ENCODE measurements at places on chromosomes 7 and 10.
A peak's percentile ranks its signal among the peaks of the same experiment; 100 is the strongest.

DNA sequence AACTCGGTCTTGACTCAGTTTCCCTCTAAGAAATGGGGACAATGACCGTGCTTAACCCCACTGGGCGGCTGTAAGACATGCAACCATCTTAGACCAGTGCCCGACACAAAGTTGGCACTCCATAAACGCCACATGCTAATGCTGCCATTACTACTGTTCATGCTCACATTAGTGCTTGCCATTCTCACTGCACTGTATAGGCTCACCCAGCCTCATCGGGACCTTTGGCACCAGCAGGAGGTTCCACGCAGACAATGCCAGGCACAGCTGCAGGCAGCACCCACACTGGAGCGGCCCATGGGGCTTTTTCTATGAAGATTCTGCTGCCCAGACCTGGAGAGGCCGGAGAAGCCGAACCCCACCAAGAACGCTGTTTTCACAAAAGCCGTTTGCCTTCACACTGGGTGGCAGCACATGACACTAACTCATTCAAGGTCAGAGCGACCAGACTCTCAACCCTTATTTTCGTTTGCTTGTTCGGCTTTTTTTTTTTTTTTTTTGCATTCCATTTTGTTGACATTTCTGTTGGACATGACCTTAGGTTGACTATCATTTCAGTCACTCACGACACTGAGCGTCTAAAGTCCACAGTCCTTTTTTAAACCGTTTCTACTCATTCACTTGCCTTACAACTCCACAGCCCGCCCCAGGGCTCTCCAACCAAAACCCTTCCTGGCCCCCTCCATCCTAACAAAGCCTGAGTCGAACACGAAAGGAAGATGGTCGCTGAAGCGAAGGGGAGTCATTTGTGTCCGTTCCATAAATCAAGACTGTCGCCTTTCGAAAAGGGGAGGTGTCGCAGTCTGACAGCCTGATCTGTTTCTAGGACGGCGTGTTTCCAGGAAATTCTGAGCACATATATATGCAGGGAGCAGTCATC lies 124.4 kb upstream of the RNF32 start:
- no peak for DNase-seq

DNA sequence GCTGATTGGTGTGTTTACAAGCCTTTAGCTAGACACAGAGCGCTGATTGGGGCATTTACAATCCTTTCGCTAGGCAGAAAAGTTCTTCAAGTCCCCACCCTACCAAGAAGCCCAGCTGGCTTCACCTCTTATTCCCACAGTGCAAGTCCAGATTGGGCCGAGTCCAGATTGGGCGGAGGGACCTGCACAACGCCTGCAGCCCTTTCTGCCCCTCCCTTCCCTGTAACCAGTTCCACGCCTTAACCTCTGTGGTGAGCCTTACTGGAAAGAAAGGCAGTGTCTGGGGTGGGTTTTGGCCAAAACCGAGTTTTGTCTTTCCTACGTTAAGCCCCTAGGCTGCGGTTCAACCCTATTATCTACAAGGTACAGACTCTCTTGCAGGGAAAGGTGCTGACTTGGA lies 268.7 kb downstream of the ZEB1 start:
- DNase-seq = no peak

DNA sequence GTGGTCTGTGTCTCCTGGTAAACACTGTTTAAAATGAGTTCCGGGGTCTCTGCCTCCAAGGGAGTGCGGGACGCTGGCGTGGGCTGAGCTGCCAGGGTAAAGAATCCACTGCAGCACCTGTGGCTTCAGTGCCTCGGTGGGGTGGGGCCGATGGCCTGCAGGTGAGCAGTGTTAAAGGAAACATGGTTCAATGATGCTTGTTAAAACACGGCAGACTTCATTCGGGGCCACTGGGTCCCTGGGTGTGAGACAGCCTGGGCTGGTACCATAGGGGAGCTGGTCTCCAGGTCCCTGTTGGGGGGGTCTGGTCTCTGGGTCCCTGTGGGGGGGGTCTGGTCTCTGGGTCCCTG lies 24.9 kb upstream of the KNDC1 start:
- DNase-seq = no peak

- no peak for DNase-seq
Observed at GRCh38 chr7:20172736-20173334, 44.3 kb downstream of the MACC1 start.

- no peak for DNase-seq
Observed at GRCh38 chr7:157522954-157523353, 186.2 kb downstream of the DNAJB6 start.

DNA sequence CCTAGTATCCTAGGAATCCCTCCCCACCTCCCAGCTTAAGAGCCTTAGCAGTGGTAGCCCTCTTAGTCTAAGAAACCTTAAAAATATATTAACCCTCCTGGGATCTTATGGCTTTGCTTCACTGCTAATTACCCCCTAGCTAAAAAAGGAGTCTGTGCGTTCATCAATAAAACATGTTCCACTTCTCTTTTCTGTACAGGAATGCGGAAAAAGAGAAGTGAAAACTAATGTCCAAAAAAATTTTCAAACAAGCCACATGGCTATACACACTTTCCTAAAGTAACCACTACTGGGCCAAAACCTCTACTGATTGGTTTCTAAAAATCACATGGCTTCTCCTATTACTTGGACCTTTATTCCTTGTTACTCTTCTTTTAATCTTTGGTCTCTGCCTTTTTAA lies 667.1 kb upstream of the LRRTM3 start:
- no peak for DNase-seq

DNA sequence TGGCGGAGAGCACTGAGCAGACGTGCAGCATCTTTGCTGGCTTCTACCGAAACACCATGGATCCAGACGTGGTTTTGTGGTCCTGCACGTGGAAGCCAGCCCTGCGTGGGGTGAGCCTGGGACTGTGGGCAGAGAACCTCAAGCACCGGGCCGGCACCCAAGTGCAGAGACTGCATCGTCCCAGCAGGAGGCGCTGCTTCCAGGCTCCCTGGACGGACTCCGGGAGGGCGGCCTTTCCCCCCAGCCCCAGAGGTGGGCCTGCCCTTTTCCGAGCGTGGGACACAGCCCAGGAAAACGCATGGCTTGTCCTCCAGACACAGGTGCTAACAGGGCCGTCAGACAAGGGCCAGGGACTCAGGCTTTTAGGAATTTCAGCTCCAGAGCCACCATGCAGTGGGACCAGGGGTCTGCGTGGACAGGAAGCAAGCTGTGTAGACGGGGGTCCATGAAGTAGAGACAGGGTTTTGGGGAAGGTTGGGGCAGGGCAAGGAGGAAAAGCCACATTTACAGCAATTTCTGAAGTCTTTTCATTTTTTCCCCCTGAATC lies 303.9 kb downstream of the WDR37 start:
- no peak for DNase-seq

DNA sequence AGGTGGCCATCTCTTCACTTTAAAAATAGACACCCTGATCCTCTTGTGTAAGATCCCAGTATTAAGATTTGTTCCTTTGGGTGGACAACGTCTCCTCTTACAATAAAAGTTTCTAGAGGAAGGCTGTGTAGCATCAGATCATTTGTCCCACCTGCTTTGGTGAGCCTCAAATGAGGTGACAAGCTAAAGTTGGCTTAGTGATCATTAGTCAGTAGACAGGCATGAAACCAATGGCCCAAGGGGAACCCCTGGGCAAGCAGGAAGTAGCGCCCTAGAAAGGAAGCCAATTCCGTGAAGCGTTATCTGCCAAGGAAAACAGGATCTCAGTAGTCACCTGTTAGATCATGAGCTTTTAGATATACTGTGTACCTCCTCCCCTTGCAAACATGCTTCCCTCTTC lies 66.8 kb downstream of the PCGF5 start:
- DNase-seq = no peak

- no peak for DNase-seq
Observed at GRCh38 chr10:103463499-103463898, 4.8 kb upstream of the CALHM1 start.

- no peak for DNase-seq
Observed at GRCh38 chr7:124603066-124603465, 162.5 kb downstream of the GPR37 start.

DNA sequence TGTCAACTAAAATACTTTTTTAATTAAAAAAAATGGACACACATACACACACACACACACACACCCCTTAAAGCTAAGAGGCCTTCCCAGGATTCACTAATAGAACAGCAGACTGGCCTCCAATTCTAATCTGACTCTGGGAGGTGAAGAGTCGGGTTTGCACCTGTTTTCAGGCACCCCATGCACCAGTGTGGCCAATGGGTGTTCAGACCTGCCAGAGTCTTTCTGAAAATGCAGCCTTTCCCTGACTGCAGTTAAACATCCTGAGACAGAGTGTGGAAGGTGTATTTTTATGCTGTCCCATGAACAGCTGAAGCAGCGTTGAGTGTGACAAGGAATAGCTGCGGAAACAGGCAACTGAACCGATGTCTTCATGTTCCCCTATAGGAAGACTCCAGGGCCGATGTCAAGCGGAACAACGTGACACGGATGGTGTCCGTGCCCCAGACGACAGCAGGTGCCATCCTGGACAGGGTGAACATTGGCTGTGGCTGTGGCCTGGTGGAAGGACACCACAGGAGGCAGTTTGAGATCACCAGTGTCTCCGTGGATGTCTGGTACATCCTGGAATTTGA lies 74.6 kb upstream of the LYZL2 start:
- peak; percentile 8 for DNase-seq

DNA sequence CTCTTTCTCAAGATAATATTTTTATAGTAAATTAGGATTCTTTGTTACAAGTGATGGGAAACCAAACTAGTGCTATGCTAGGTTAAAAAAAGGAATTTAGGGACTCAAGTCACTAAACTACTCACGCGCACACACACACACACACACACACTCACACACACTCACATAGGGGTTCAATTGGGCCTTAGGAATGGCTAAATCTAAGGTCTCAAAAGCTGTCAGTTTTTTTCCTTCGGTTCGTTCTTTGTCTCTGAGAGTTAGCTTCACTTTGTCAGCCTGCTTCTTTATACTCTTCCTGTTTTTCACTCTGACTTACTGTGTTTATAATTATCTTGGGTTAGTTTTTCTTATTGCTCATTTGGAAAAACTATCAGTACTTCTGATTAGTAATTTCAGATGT lies 138.9 kb downstream of the ADK start:
- no peak for DNase-seq

GRCh38 chr7:29480934-29481651 lies 82.5 kb upstream of the PRR15 start:
- DNase-seq = no peak

DNA sequence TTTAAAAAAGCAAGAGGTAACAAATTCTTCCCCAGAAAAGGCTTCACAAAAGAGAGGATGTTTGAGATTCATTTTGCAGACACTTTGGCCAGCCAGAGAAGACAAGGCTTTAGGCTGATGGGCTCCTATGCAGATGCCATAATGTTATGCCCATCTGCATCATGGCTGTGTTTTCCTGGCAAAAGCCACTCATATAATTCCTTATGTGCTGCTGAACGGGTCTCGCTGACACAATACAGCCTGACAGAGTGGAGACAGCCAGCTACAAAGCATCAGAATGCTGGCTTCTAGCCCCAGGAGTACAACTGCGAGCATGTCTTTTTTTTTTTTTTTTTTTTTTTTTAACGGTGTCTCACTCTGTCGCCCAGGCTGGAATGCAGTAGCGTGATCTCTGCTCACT lies 1157.4 kb upstream of the AUTS2 start:
- DNase-seq = no peak

- no peak for DNase-seq
Observed at GRCh38 chr10:82124713-82125112, 249.7 kb downstream of the NRG3 start.

GRCh38 chr7:75979759-75980429 lies 14.5 kb downstream of the TMEM120A start:
- DNase-seq = no peak

DNA sequence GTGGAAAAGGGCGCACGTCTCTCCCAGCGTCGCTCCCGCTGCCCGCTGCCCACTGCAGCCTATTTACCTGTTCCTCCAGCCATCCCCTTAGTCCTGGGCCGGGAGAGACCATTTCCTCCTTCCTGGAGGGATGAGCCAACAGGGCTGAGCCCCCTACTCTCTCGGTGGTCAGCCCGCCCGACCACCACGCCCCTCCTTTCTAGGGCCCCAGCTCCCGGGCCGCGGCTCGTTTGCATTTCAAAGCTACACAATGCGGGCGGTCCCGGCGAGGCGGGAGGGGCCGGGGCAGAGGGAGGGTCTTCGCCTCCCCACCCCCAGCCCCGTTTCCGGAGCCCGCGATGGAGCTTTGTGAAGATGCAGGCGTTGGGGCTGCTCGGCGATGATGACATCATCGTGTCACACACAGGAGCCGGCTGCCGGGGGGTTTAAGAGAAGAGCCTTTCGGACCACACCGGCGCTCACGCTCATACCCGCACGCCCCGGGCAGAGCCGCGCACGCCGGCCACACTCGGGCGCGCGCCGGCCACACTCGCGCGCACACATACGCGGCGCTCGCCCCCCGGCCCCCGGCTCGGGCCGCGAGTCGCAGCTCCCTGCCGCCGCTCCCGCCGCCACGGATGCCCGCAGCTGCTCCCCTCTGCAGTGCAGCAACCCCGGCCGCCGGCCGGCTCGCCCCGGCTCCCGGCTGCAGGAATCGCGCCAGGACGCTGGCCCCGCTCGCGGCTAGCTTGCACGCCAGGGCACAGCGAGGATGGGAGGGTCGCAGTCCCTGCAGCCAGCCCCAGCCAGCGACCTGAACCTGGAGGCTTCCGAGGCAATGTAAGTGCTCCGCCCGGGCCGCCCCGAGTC lies 107.7 kb upstream of the BTBD16 start:
- DNase-seq = no peak

DNA sequence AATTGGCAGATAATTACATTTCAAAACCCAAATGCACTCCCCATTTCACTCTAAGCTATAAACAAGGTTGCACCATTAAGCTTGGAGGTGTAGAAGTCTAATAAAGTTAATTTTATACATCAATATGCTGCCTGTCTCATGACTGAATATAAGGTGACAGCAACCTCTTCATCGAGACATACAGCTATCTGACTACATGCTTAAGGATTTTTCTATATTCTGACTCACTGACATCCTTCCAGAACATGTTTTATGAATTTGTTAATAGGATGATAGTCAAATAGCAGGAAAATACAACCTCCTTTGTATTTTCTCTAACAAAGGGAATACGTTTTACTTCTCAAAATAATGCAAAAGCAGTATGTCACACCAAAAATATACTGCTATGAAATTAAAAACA lies 76.6 kb downstream of the NRBF2 start:
- no peak for DNase-seq

GRCh38 chr10:84184517-84184916 lies 9.8 kb upstream of the CDHR1 start:
- DNase-seq = no peak

- no peak for DNase-seq
Observed at GRCh38 chr10:13462551-13462950, 66.3 kb downstream of the BEND7 start.

DNA sequence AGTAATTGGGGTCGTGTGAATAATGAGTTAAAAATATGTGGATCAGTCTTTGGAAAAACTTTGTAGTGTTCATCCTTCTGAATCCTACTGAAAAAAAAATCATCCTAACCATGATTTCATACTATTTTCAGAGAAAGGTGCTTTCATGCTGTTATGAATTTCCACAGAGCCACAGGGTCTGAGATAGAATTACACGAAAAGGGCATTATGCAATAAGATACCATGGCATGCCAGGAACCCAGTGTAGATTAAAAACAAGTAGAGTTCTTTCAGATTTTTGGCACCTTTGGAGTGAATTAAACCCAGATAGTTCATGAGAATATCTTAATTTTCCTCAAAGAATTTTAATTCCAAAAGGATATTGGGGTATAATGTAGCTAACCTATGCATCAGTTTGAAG lies 47.5 kb upstream of the AGMO start:
- no peak for DNase-seq

Measured in CD4-positive, alpha-beta T cell treated with Interleukin-6 at 100 ng/mL for 8 hours (primary cell).